ENCODE measurements at places on chromosomes 6 and 20.

- no peak for DNase-seq
Observed at GRCh38 chr6:82494367-82494766, 130.8 kb downstream of the TPBG start.

- DNase-seq = no peak
Observed at GRCh38 chr6:56420296-56420695, 172.9 kb upstream of the COL21A1 start.

GRCh38 chr6:168499045-168499650 lies 58.2 kb downstream of the SMOC2 start:
- DNase-seq = no peak

DNA sequence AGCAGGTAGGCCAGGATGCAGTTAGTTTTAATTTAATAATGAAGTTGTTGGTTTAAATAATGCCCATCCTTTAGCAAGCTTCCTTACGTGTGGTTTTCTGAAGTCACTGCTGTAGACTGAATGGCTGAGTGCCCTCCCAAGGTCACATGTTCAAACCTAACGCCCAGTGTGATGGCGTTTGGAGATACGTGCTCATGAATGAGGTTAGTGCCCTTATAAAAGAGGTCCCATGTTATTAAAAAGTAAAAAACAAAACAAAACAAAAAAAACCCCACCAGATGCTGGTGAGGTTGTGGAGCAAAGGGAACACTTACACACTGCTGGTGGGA lies 16.3 kb downstream of the LRP11 start:
- no peak for DNase-seq

DNA sequence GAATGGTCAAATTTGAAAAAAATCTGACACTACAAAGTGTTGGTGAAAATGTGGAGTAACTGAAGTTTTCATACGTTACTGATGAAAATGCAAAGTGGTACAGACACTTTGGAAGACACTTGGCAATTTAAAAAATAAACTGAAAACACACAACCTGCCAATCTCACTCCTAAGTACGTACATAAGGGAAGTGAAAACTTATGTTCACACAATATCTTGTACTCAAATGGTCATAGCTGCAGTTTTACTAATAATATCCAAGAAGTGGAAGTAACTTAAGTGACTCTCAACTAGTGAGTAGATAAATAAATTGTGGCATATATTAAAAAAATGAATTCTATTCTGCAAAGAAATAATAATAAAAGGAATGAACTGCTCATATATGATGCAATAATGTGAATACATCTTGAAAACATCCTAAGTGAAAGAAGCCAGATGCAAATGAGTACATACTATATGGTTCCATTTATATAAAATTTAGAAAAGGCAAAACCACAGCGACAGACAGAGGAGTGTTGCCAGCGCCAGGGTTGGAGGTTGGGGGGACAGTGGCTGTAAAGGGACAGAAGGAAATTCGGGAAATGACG lies 198.2 kb downstream of the ERMARD start:
- no peak for DNase-seq

GRCh38 chr6:106156413-106156812 lies 70.3 kb downstream of the PRDM1 start:
- DNase-seq = no peak

DNA sequence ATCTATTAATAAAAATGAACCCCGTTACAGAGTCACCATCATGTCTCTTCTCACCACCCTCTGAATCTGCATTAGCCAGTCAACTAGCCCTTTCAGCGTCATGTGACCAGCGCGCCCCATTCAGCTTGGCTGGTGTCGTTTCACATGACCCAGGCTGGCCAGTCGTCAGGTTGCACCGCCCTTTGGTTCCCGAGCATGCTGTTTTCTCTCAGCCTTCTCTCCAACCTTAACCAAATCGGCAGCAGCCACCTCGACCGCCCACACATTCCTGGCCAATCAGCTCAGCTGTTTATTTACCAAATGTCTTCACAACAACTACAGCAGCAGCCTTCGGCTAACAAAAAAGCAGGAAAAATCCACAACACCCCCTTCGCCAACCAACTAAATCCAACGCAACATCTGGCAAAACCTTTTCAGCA lies 5.6 kb downstream of the SRSF3 start:
- no peak for DNase-seq

- DNase-seq = no peak
Observed at GRCh38 chr6:73704798-73705197, 8.8 kb downstream of the CD109 start.

DNA sequence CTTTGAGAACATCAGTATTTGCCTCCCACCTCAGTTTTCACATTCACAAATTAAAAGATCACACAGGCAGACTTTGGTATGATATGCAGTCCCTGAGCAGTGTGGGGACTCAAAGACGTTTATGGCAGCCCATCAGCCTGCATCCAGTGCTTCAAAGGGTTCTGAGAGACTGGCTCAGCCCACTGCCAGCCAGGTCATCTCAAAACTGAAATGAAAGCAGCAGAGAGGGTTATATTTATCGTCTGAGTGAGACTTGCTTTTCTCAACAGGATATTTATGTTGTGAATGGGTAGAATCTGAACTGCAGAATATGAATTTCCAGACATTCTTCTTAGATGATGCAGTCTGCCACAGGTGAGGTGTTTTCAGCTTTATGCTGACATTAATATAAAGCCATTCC lies 159.8 kb downstream of the NRN1 start:
- DNase-seq = no peak

DNA sequence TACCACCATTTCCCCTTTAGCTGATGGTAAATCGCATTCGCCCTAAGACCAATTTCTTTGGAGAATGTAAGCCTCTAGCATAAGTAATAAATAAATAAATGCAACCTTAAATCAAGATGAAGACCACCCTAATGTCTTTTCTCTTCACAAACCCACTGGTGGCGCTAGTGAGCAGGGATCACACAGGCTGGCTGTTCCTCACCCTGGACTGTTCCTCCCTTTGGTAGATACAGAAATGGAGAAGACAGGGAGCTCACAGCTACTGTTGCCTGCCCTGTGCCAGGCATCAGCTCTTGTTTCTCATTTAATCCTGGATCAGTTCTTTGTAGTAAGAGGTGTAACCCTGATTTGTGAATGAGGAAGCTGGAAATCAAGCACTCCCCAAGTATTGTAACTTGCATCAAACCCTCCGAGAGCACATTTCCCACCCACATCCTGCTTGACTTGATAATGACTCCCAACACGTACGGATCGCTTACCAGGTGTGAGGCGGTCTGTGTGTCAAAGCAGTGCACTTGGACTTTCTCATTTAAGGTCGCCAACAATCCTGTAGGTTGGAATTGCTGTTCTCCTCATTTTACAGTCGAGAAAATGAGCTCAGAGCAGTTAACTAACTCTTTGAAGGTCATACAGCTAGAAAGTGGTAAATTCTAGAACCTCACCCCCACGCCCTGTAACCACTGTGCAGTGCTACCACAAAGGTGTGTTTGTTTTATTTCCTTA lies 236.1 kb downstream of the TSHZ2 start:
- DNase-seq = peak; percentile 3

DNA sequence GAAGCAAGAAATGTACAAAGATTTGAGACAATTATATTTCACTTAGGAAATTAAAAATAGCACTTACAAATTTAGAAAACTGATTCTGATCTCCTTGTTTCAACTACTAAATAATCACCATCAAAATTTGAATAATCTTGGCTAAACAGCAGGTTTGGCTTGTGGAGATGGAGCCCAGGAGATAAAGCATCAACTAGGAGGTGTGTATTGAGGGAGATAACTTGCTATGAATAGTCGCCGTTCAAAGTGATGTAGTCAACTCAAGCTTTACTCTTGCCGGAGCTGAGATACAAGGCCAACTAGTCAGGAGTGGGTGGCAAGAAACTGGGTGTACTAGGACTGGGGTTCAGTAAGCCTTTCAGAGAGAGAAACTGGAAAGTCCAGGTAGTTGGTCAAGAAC lies 117.7 kb downstream of the TRMT11 start:
- DNase-seq = no peak

DNA sequence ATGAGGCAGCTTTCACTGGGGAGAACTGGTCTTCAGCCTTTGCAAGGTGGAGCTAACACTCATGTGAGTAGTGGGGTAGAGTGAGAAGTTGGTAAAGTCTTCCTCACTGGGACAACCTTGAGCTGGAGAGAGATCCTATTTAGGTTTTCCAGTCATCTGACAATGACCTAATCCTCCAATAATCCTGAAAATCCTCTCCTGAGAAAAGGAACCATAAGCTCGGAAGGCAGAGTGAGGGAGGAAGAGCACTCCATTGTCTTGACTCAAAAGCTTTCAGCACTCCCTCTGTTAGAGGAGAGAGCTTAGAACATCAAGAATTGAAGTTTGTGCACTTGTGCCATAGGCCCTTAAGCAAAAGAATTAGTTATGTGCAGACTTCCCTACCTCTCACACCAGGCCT lies 77.8 kb downstream of the TRAM2 start:
- no peak for DNase-seq

DNA sequence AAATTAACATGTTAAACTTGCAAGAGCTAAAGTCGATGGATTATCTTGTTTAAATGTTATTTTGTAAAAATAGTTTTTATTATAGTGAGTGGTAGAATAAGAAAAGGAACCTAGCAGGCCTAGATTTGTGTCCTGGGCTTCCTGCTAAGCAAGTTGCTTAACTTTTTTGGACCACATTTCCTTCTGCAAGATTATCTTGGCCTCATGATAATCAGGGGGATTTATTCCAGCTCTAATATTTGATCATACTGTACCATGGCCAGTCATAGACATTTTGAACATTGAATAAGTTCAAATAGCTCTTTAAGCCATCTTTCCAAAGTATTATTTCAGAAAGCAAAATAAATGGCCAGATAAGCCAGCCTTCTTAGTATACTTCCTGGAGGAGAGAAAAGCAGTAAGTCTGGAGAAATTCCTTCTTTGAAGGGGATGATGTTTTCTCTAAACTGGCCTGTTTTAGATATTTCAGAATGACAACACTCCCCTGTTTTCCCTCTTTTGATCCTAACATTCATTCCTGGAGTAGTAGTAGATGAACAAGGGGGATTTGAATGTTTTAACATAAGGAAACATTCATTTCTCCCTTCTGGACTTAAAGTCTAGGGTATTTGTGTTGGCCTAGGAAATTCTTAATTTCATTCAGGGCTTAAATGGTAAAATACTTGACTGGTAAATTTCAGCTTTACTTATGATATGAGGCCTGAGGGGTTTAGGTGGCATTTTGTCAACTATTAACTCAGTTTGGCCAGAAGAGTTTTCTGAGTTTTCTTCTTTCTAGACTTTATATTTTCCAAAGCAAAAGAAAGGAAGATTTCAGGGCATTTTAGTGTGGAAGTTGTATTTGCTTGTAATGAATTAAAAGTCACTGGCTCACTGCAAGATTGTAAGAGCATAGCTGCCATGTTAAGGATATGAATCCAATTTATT lies 108.8 kb upstream of the SCGN start:
- DNase-seq = no peak

Data from KBM-7 (cell line).